DMS53 (cell line): ENCODE measurements at places on chromosomes 11 and 22.

- peak; percentile 25 for DNase-seq
These were observed 11.2 kb upstream of the MIAT start for GRCh38 chr22:26646158-26646557.

GRCh38 chr11:43278193-43278956 is 33.4 kb upstream of the API5 start:
- DNase-seq: peak; percentile 47

DNA sequence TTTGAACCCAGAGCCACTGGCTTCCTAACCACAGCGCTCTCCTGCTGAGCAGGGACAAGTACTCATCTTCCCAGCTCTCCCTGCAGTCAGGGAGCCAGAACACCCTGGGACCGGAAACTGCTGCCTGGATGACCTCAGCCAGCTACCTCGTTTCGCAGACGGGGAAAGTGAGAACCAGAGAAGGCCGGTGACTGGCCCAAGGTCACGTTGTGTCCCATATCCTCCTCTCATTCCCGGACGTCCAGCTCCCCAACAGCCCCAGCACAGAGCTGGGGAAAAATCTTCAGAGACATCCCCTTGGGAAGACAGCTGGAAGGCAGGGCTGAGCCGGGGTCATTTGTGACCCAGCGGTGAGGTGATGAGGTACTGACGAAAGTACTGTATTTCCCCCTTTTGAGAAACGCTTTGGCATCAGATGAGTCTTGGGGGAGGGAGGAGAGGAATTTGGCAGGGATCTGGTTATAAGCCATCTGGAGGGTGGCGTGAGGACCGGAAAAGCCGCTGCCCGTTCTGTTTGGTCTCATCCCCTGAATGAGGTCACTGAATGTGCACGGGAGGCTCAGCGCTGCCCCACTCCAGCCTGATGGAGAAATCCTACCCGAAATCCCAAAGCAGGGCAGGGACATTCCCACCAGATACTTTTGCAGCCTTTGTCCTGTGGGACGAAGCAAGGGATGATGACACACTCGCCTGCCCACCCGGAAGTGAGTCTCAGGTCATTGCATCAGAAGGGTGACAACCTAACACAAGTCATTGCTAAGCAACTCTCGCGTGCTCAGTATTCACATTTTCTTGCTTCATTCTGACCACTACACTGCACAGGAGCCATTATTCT is 41.1 kb downstream of the LIF start:
- DNase-seq: peak; percentile 92

GRCh38 chr22:38046070-38046748 is 11.0 kb upstream of the PICK1 start:
- DNase-seq: no peak

DNA sequence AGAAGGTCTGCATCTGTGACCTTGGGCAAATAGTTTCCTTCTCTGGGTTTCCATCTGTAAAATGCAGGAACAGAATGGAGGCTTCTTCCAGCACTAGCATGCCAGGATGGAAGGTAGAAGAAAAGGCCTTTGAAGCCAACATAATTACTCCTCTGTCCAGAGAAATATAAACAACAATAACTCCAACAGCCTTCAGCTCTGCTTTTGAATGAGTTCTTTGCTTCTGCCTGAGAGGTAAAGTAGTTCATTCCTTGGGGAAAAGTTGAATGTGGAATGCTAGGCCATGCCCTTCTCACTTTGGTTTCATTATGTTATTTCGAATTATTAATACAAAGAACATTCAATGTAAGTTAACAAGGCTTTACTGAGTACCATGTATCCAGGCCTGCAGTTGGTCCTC is 61.2 kb upstream of the BLID start:
- DNase-seq: no peak

- DNase-seq: peak; percentile 42
These were observed 63.8 kb upstream of the PRSS23 start for GRCh38 chr11:86736291-86737143.

GRCh38 chr11:6077723-6078122 is 29.8 kb upstream of the OR56B4 start:
- no peak for DNase-seq

DNA sequence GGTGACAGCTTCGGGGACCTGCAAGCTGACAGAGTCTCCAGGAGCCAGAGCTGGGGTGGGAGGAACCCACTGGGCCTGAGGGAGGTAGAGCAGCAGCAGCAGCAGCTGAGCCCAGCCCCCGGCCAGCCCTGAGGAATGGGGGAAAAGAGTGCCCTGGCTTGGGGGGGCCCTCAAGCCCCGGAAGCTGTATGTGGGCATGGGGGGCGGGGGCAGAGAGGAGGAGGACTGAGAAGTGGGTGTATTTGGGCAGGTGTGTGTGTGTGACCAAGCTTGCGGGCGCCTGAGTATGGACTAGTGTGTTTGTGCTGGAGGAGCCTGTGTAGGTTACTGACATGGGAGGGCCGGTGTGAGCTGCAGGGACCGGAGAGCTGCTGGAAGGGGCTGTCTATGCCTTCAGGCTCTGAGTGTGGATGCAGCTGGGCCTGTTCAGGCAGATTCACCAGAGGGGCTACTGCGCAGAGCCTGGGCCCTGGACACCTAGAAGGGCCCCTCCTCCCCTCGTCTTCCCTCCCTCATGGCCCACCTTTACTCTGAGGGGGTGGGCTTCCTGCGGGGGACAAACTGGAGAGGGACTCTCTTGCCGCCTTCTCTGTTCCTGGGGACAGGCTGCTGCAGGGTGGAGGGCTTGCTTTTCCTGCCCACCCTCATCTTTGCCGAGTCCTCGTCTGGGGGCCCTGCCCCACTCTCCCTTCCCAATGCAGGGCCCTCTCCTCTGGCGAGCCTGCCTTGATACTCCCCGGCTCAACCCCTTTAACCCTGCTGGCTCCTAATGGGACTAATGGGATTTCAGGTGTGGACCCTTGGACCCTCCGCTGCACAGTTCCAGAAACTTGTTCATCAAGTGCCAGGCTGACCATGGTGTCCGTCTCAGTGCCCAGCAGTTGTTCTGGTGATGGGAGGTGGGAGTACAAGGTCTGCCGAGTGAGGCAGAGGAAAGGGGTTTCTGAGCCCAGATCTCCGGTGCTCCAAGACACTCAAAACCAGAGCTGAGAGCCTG is 28.2 kb downstream of the ST3GAL4 start:
- no peak for DNase-seq

DNA sequence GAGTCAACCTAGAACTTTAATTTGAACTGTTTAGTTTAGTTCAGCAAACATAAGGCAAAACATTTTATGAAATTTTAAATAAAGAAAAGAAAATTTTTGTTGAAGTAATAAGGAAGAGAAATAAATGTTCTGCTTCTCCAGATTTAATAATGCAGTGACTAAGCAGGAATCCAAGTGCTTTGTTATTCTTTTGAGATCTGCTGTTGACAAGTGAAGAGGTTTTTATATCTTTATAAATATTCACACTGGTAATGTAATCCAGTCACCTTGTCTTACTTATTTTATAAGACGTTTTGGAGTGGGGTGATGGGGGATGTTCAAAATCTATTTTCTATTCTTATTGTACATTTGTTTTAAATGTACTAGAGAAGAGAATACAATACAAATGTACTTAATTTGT is 725.9 kb upstream of the CCDC179 start:
- no peak for DNase-seq

DNA sequence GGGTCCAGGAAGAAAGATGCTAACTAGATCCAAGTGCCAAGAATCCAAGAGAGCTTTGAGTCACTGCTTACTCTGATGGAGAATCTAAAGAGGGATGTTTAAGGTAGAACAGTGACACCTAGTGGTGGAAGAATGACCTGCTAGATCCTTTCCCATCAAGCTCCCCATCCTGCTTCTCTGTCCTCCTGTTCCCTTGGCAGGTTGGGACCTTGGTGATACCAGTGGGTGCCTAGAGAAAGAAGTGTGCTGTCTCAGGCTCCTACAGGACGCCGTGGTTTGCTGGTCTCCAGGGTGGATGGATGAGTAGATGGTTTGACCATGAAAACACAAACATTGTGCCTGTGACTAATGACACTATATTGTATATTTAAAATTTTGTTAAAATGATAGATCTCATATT is 383.7 kb downstream of the TMEM135 start:
- DNase-seq: peak; percentile 89

DNA sequence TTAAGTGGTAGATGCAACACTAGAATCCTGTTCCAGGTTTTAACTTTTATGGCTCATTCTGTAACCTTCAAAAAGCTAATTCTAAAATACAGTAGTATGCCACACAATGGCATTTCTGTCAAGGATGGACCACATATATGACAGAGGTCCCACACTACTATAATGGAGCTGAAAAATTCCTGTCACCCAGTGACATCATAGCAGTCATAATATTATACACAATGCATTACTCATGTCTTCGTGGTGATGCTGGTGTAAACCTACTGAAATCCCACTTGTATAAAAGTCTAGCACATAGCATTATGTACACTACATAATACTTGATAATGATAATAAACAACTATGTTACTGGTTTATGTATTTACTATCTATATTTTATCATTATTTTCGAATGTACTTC is 12.1 kb downstream of the TYR start:
- no peak for DNase-seq

GRCh38 chr11:124832571-124832970 is 32.4 kb upstream of the MSANTD2 start:
- DNase-seq: no peak

DNA sequence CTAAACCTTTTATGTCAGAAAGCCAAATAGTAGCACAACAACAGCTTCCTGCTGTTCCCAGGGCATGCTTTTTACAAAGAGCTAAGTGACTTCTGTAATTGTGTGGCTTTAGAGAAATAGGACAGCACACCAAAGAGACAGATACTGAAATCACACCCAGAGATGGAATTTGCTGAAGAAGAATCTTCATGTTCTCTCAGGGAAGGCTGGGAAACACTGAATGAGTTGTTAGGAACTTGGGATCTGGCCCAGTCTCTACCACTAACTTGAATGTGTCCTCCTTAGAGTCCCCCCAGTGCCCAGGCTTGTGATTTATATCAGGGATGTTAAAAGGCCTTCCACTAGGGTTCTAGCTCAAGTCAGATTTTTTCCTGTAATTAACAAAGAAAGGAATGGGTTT is 175.2 kb downstream of the DBX1 start:
- no peak for DNase-seq

DNA sequence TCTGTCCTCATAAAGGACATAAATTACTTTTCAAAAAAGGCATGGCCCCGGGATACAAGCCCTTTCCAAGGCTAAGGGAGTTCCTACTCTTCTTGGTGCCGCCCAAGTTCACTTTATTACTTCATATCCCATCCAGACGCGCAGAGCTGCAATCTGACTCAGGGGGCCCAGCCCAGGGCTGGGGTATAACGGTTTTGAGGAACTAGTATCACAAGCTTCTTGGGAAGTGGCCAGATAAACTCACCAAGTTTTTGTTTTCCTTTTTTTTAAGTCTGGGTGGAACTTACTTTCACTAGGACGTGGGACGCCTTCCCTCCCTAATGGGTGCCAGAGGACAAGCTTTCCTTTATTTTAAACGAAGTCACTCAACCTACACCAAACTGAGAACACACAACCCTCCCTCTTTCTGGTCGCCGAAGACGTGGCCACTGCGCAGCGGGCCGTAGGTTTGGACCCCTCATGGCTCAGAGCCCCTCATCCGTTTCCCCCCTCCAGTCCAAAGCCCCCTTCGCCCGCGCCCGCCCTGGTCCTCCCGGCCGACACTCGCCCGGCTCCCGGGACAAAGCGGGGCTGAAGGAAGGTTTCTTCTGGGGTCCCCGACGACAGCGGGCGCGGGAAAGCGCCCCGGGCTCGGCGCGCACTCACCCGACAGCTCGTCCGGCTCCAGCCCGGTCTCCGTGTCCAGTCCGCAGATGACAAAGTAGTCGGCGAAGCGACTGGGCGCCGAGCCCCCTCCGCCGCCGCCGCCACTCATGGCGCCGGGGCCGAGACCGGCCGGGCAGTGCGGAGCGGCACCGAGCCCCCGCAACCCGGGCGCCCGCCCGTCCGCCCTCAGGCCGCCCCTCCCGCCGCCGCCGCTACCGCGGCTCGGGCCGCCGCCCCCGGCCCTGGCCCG is 587 bp downstream of the DENND5A start:
- peak; percentile 67 for DNase-seq

- DNase-seq: no peak
These were observed 13.6 kb downstream of the BLID start for GRCh38 chr11:122102426-122102825.
